ENCODE measurements at places on chromosomes 4 and X.

DNA sequence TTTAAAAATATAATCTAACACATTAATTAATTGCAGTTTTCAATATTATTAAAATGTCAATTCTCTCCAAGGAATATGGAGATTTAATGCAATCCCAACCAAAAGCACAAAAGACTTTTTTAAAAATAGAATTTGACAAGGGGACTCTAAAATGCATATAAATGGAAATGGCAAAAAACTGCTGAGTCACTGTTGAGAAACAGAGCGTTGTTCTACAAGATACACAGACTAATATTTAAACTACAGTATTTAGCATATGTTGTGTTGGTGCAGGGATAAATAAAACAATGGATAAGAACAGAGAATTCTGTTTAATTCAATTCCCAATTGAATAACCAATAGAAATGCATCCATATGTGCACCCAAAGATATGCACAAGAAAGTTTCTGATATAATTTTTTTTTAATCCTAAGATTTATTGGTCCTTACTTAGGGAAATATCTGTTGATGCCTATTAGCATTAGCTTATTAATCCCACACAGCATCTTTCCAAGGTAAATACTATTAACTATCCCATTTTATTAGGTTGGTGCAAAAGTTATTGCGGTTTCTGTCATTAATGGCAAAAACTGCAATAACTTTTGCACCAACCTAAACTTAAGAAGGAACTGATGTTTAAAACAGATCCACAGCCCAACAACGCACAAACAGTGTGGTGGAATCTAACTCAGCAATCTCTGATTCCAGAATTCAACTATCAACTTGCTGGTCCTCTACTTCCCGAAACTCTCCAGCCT is 86.8 kb upstream of the VEGFC start:
- no peak for DNase-seq

DNA sequence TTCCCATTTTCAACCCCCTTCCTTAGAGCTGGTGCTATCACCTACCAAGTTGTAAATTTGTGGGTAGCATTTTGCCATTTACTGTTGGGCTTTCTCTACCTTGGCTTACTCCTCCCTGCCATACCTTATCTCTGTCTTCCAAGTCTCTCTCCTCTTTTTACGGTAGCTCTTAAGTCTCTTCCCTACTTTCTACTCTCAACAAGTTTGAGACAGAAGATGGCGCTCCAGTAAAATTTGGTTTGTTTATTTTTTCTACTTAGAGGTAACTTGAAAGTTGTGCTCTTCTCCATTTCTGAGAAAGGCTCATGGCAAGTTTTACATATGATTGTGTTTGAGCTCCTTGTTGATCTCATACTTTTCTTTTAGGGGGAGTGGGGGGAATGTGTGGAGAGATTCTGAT is 1508.1 kb downstream of the TECRL start:
- no peak for DNase-seq

DNA sequence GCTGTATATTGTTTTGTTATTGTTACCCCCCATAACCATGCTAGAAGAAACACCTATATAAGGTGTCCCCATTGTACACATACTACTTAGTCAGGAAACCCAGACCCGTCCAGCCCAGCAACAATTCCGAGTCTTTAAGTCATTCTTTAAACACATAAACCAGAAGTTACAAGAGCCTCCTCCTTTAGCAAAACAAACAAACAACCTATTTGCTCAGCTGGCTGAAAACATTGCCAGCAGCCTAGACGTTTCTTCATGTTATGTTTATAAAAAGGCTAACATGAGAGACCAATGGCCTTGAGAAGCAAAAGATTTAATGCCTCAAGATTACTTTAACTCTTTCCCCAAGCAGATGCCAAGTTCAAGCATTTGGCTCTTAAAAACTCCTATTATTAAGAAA is 1.4 kb downstream of the ACOX3 start:
- no peak for DNase-seq

- no peak for DNase-seq
Observed at GRCh38 chr4:56085275-56085674, 136.5 kb downstream of the CEP135 start.

DNA sequence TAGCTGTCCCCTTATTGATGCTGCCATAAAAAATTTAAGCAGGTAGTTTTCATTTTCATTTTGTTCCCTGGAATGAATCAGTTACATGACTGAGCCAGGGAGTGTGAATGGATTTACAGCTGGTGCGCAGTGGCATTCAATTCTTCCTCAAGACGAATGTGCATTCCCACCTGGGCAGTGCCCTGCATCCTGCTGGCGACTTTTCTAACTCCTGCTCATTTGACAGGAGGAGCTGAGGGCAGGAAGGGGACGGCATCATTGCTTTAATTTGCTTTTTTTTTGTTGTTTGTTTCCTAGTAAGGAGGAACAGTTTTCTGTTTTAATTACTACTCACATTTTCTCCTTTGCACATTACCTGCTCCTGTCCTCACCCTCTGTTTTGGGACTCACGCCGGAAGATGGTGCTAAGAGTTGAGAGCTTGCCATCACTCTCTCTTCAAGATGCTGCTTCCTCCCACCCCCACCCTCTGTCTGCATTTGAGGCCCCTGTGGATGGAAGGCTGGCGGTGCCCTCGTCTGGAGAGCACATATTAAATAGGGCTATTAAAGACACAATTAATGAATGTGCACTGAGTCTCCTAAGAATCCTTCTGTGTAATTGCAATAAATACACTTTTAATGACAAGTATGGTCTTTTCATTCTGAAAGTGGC is 35.8 kb downstream of the PSAPL1 start:
- no peak for DNase-seq

DNA sequence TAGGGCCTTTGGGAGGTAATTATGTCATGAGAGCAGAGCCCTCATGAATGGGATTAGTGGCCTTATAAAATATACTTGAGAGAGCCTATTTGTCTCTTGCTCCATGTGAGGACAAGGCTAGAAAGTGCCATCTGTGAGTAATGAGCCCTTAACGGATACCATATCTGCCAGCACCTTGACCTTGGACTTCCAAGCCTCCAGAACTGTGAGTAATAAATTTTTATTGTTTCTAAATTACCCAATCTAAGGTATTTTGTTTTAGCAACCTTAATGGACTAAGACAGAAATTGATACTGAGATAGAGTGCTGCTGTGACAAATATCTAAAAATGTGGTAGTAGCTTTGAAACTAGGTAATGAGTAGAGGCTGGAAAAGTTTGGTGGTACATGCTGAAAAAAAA is 285.0 kb upstream of the DIPK2B start:
- DNase-seq = no peak

GRCh38 chr4:6044276-6044675 is 26.0 kb upstream of the C4orf50 start:
- no peak for DNase-seq

- DNase-seq = no peak
Observed at GRCh38 chr4:90080116-90080515, 47.1 kb upstream of the CCSER1 start.

DNA sequence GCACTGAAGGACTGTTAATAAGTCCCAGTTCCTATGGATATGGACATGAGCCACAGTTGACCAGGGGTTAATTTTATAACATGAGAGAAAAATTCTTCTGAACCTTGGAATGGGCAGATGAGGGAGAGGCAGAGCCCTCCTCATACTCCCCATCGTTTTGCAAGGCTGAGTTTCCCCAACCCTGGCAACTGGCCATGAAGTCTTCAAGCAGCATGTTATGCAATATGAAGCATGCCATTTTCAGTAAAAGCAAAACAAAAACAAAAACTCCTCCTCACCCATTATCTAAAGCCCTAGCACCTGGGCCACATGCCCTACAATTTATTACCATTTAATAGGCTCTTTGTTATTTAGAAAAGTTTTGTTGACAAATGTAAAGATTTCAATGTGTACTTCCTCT is 64.5 kb downstream of the GPC4 start:
- no peak for DNase-seq

- no peak for DNase-seq
Observed at GRCh38 chr4:42906341-42906740, 13.8 kb downstream of the GRXCR1 start.

DNA sequence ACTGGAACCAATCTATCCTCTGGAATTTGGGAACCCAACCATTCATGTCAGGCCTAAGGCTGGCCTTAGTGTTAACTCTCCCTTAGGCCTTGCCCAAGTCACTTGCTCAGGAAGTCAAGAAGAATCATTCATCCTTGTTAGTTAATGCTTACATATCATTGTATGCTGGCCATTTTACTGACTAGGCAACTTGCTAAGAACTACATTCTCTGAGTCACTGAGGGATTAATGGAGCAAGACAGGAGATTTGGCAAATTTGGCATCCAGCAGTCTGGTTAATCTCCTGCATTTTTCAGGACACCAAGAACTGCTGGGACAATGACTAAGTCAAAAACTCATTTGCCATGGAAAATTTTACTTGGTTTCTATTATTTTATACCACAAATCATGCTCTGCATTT is 115.8 kb upstream of the DDIT4L start:
- DNase-seq = no peak

GRCh38 chr4:109321232-109321631 is 18.8 kb upstream of the COL25A1 start:
- DNase-seq = no peak

GRCh38 chr4:41160012-41160789 is 54.1 kb downstream of the APBB2 start:
- no peak for DNase-seq

DNA sequence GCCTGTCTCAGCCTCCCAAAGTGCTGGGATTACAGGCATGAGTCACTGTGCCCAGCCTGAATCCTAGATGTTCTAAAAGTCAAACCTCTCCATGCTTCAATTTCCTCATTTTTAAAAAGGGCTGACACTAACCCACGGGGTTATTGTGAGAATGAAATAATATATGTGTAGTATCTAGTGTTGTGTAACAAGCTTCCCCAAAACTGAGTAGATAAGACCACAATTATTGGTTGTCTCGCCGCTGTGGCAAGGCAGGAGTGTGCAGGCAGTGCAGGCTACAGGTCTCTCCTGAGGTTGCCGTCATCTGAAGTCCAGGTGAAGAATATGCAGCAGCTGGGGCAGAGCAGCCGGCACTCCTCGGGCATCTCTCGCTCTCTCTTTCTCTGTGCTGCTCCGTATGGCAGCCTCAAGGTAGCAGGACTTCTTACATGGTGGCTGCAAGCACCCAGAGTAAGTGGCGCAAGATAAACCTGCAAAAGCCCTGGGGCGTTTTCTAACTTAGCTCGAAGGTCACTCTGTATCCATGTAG is 30.9 kb downstream of the RAB33B start:
- DNase-seq = no peak

DNA sequence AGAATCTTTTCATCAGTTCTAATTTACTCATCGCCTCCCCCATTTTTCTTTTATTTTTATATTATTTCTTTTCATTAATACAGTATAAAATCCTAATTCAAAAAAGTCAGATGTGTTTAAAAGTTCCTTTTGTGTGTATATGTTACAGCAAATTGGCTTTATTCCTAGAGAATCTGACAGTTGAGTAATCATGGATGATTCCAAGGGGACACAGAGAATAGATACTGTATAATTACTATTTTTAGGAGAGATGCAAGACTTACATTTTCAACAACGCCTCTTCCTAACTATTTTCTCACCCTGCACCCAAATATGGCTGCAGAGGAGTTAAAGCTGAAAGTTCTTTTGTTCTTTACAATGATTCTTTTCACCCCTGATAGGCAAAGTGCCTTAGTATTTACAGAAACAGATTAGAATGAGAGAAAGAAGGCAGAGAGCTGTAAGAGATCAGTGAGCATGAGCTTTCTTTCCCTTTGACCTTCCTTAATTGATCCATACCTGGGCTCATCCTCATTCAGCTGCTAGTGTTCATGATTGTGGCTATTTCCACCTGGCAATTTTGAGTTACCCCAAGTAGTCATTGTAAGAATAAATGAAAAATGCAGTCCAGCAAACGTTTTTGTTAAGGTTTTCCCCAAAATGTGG is 210.8 kb downstream of the SLC4A4 start:
- DNase-seq = no peak

DNA sequence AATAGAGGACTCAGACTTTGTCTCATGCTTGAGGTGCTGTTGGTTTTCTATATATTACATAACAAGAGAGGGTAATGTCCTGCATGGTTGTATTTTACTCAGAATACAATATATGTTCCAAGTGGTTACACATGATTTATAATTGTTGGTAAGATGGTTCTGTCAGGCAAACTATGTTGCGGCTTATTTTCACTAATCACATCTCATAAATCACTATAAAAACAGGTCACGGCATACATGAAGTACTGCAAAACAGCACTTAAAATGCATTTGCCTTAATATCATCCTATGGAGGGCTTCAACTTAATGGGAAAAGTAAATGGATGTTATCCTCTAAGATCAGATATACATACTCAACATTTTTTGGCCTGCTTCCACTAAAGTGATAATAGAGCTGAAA is 246.0 kb upstream of the ARSJ start:
- DNase-seq = peak; percentile 56

Data from NCI-H187 (cell line).